Inflammatory macrophage treated with lipopolysaccharide for 1 hour (primary cell): ENCODE measurements at places on chromosomes 13 and 19.

DNA sequence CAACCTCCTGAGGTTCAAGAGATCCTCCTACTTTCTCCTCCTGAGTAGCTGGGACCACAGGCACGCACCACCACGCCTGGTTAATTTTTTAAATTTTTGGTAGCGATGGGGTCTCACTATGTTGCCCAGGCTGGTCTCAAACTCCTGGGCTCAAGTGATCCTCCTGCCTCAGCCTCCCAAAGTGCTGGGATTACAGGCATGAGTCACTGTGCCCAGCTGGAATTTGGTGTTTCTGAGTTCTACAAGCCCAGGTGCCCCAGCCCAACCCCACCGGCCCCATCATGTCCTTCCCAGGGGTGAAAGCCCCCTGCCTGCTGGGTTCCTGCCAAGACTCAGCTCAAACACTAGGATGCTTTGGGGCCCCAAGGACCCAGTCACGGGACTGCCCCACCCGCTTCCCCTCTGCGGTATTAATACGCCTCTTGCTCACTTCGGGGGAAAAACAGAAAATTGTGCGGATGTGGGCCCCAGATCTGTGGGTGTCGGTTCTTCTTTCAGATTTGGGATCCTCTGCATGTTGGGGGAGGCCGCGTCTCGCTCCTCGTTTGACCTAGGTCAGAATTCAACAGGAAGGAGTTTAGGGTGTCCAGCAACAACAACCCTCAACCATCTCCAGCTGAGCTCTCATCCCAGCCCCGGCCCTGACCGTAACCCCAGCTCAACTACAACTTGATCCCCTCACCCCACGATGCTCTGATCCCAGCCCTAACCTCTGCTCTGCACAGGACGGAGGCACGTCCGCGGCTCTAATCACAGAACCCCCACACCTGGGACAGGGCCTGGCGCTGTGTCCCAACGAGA is 3.7 kb upstream of the FCER2 start:
- DNase-seq: peak; percentile 94

DNA sequence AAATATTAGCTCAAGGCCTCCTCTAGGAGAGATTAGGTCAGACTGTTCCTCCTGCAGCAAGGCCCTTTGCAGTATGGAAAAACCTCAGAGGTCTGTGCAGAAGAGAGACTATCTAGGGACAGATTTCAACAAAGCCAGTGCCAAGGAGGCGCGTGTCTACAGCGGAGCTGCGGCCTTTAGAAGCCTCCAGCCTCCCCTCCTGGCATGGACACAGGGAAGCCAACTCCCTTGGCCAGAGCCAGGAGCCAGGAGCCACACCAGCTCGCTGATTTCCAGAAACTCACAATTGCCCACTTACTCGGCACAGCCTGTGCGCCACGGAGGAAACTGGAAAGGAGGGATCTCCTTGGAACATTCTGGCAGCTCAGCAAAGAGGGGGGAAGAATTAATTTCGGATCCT is 63.4 kb downstream of the INSR start:
- no peak for DNase-seq

DNA sequence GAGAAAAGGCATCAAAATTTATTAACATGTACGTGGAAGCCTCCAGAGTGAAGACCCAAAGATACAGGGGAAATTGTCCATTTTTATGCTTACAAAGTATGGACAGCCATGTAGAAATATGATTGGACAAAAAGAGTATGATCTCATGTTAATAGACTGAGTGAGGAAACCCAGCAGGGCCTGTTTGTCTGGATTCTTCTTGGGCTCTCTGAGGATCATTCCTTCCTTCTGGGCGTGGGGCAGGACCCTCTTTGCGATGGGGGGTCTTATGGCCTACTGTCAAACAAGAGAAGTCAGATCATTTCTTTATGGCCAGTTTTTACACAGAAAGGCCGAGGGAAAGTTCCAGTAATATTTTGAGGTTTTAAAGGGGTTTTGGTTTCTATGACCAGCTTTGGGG is 110.8 kb downstream of the ESD start:
- no peak for DNase-seq

DNA sequence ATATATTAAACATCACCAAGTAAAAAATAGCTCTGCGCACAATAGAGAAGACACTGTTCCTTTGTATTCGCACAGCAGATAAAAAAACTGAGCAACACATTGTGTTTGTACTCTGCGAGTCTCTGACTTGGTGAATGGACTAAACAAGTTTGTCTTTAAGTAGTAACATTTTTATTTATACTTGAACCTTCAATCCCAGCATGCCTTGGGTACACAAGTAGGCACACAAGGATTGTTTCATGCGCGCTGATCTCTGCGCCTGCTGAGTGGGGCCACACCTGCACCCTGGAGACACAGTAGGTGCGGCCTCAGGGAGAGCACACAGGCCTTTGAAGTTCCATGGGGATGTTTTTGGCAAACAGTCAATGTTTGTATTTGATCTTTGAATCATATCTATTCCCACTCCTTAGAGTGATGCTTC is 318.9 kb downstream of the MYO16 start:
- DNase-seq: no peak

GRCh38 chr13:22455036-22455435 is 725.7 kb upstream of the SGCG start:
- no peak for DNase-seq

DNA sequence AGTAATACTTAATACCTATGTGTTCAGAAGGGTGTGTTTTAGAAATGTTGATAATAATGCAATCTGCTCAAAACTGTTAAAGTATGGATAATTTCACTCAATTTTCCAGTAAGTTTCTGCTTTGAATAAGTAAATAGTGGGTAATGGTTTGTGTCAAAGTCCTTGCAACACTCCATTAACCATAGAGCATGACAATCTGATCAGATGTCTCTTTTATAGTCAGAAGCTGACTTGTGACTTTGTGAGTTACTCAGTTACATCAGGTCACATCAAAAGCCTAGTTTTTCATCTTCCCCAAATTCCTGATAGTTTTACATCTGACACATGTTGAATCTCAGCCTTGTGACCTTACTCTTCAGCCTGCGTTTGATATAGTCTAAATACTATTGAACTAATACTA is 338.0 kb downstream of the EFNB2 start:
- DNase-seq: no peak
